Heart right ventricle (tissue), 16 donors: ENCODE measurements at places on chromosomes 3 and 15. TPM values are rescaled to one million over a fixed set of nuclear protein-coding genes. Genes with fewer than 3 reads are reported as not detected.
A peak's percentile ranks its signal among the peaks of the same experiment; 100 is the strongest.

- DNase-seq = no peak
These were observed 45.5 kb downstream of the TMEM39A start for GRCh38 chr3:119417771-119418512.

DNA sequence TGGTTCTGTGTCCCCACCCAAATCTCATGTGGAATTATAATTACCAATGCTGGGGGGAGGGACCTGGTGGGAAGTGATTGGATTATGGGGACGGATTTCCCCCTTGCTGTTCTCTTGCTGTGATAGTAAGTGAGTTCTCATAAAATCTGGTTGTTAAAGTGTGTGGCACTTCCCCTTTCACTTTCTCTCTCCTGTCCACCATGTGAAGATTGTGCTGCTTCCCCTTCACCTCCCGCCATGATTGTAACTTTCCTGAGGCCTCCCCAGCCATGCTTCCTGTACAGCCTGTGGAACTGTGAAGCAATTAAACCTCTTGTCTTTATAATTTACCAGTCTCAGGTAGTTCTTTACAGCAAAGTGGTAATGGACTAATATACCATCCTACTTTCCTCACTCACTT lies 289.6 kb downstream of the EFHB start:
- DNase-seq = no peak

DNA sequence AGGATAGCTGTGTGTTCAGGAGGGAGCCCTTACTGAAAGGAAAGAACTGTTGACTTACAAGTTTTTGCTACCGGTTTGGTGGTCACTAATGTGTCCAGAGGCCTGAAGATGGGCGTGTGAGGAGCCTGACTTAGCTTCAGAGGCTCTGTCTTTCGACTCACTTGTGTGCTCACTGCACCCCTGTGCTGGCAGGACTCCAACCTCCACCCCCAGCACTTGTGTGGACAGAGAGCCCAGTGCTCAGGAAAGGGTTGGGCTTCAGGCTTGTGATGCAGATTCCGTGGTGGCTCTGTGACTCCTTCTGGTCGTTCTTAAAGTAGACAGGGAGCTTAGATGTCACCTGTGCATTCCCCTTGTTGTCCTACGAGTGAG lies 100.9 kb downstream of the PGPEP1L start:
- DNase-seq = peak; percentile 36

DNA sequence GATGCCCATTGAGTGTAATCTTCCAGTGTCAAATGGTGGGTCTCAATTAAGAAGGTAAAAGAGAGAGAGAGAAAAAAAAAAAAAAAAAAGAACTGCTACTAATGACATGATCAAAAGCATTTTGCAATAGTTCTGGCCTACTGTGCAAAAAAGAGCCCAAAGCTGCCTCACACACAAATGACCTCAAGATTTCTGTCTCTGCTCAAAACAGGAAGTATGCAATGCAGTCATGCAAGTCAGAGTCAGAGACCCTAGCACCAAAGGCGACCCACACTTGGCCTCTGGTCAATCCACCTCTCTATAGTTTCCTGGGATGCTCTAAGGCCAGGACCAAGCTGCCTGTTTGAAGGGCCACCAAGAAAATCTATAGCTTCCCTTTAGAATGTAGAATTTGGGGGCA lies 323.5 kb downstream of the VPS13C start:
- DNase-seq = no peak

- DNase-seq = no peak
These were observed 8.1 kb upstream of the VPS39 start for GRCh38 chr15:42215913-42216829.

GRCh38 chr3:129514563-129514962 lies 13.9 kb upstream of the RHO start:
- no peak for DNase-seq

DNA sequence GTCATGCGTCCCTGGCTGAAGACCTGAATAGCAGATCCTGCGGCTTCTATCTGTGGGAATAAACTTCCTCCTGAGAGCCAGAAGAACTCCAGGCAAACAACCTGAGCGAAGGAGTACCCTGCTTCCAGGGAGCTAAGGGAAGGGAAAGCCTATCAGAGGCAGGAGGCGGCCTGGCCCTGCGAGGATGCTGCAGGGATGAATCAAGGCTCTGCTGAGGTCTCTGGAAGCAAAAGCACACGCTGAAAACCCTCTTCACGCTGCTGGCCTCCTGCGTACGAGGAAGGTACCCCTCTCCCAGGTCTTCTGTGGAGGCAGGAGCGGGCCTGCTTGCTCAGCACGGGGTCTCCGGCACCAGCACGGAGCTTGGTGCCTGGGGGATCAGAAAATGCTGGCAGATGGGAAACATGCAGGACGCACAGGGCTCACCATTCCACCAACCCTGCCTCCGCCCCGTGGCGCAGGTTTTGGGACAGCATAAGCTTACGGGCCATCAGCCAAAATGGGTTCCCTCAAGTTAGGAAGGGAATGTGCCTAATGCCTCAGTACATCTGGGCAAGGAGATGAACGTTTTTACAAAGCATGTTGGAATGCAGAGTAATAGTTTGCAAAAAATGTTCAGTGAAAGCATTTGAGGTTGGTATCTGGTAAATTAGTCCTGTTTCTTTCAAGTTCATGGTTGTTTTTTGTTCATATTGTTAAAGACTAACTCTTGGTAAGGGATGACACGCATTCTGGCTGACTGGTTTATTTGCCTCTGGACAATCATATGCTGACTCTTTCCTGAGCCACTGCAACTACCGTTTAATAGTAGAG lies 72.3 kb downstream of the CHSY1 start:
- DNase-seq = no peak

- no peak for DNase-seq
These were observed 753 bp upstream of the MYO5A start for GRCh38 chr15:52529341-52529924.

- DNase-seq = no peak
These were observed 71.4 kb downstream of the ARNT2 start for GRCh38 chr15:80475572-80475971.

- no peak for DNase-seq
These were observed 25.6 kb downstream of the LYSMD4 start for GRCh38 chr15:99707473-99708270.

GRCh38 chr3:177449360-177450006 lies 252.2 kb upstream of the TBL1XR1 start:
- no peak for DNase-seq

DNA sequence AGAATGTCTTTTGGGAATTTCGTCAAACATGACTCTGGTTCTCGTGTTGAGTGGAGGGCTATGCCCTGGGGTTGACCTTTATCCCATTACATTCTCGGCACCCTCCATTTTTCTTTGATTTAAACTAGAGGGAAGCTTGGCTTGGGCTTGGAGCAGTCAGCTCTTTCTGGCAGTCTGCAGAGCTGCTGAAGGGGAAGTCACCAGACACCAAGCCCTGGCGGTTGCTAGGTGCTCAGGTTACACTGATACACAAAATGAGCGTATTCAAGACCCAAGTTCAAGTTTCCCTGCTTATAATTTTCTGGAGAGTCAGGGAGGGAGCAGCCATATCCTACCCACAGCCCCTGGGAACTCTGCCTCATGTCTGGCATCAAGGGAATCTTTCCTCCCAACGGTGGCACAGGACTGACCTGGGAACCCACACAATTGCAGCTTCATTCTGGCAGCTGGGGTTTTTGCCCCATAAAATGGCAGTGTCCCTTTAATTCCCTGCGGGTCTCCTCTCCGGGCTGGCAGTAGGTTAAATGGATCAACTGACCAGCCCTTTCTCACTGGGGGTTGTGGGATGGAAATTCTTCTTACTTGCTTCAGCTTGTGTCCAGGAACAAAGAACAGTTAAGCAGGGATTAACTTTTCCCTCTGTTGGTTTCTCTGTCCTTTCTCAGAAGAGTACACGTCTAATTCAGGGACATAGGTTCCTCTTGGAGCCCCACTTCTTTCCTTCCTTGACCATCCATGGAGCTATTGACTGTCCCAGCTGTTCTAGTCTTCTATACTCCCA lies 110.0 kb upstream of the DLG1 start:
- no peak for DNase-seq

DNA sequence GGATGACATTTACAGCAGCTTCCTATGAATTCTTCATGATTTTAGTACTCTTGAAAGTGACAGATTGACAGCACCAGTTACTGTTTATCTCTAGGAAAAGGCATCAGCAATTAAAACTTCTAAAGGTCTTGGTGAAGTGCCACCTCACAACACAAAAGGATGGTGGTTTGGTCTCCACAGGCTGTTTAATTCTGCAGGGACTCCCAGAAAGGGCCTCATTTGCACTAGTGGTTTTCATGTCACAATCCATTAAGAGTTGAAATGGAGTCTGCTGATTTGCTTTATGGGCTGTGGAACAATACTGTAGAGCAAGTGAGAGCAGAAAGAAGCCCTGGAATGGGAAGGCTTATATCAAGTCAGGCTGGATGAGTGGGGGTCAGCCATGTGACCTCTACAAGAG lies 225.3 kb upstream of the KCNMB2 start:
- no peak for DNase-seq

CLDN16 gene
- not detected for total RNA-seq

SEMA3B gene
- total RNA-seq = 24.0 TPM

CHRM5 gene
- total RNA-seq = not detected
